ENCODE measurements at places on chromosomes 1 and 21.

DNA sequence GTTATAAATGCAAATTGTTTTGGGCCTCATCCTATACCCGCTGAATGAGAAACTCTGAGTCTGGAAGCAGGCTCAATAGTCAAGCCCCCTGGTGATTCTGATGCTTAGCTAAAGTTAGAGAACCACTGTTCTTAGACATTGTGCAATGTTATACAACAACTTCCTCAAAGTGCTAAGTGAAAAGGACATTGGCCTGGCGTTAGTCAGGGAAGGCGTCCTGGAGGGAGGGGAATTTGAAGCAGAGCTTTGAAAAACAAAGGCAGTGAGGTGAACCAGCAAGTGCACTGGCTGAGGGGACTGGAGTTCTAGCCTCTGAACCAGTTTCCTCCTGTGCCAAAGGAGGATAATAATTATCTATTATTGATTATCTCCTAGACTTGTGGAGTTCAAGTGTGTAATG lies 5.1 kb downstream of the CD1D start:
- peak; percentile 87 for DNase-seq

DNA sequence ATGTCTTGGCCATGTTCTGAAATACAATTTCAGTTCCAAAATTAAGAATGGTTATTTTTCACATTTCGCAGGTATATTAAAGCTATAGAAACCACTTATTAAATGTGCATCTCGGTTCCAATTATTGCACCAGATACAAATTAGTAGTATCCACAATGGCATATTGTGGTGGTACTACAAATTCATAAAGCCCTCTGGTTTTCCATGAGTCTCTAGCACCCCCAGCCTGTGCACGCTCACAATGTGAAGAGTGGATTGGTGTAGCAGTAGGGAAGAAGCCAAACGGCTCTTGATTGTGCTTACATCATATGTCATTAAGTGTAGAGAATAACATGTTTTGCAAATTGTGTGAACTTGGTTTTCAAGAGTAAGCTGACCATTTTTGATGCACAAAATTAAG lies 1.9 kb upstream of the BRINP3 start:
- DNase-seq, result no peak

- DNase-seq, result no peak
Measured at GRCh38 chr1:230403442-230403841, 22.7 kb downstream of the PGBD5 start.

DNA sequence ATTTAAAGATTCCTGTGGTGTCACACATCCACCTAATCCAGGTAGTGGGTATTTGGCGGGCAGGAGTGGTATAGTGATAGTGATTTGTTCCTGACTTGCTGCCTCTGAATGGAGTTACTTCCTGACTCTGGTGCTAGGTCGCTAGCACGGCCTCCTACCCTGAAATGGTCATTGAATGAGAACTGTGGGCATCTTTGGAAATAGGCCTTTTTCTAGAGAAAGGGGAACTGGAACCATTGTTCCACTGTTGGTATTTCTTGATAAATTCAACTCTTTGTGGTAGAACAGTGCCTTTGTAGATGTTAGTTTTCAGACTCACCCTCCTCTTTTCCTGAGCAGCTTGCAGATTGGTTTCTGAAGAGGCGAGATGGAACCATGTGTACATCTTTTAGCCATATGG lies 1.5 kb downstream of the QSOX1 start:
- DNase-seq, result peak; percentile 55

DNA sequence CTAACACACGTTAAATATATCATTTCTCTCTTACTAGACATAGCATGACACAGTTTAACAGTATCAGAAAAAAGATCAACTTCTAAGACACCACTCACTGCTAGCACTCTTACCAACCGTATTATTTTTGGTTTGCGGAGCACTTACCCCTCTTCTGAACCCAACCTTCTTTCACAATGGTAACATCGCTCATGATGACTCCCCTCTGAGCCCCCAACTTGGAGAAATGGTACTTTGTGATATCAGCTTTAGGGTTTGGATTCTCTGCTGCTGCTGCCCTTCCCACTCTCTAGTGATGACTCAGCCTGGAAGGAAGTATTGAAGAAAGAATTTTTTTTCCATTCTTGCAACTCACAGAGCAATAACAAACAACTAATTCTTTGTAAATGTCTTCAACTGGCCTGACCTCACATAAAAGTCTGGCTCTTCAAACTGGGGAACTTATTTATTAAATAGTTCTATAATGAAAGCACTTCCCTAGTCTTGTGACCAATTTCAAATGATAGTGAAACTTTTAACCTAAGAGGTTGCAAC lies 7.0 kb downstream of the AKT3 start:
- peak; percentile 34 for DNase-seq

DNA sequence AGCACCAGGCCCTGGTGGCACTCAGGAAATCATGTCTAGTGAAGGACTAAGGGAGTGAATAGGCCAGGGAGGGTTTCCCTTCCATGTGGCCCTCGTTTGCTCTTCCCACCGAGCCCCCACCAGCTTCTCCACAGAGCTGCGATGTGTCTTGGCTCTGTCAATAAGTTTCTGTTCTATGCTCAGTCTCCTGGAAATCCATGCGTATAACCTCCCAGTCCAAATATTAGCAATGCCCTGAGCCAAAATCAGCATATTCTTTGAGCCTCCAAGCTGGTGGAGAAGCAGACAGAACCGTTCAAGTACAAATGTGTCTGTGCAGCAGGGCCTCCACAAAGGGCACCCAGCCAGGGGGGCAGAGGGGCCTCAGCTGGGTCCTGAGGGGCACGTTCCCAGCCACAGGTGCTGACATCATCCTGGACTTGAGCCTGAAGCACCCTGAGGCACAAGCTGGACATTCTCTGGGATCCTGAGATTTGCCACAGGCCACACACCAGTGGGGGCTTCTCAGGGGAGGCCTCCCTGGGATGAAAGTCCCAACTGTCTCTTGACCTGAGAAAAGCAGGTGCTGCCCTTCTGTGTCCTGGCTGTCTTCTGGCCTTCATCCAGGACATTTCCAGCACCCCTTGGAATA lies 350.5 kb upstream of the VAMP3 start:
- no peak for DNase-seq

DNA sequence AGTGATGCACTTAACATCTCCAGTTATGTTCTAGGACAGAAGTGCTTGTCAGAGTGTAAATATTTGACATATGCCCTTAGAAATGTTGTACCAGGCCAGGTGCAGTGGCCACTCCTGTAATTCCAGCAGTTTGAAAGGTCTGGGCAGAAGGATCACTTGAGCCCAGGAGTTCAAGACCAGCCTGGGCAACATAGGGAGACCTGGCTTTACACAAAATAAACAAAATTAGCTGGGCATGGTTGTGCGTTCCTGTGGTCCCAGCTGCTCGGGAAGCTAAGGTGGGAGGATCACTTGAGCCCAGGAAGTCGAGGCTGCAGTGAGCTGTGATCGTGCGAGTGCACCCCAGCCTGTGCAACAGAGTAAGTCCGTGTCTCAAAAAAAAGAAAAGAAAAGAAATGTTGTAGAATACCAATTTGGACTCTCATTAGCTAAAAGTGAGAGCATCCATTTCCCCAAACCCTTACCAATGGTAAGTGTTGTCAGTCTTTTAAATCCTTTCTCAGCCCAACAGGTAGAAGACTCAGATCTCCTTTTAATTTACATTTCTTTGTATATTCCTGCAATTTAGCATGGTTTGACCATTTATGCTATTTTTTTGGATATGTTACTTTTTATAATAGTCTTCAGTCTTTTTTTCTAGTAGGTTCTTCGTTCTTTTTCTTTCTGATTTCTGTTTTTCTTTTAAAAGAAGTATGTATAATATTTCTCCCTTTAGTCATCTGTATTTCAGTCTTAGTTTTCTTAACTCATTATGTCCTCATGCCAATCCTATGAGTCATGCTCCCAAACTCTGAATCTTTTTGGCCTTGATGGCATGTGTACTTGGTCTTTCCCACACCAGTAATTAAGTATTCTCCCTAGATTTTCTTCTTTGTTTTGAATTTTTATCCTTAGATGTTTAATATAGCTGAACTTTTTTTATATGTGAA lies 74.4 kb downstream of the CAMTA1 start:
- DNase-seq, result no peak

- DNase-seq, result no peak
Measured at GRCh38 chr1:36207339-36207738, 16.9 kb upstream of the THRAP3 start.

DNA sequence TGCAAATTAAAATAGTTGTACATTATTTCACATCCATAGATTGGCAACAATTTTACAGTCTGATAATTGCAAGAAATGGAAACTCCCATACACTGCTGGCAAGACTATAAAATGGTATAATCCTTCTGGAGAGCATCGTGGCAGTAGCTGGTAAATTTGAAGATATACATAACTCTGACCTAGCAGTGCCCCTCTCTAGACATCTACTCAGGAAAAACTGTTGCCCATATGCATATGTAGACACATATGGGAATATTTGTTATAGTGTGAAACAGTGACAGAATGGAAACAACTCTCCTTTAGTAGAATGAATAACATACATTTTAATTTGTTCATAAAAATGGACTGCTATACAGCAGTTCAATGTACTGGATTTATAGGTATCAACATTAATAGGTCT lies 177.2 kb downstream of the PHTF1 start:
- DNase-seq, result no peak

- DNase-seq, result no peak
Measured at GRCh38 chr1:39623053-39623452, 16.4 kb downstream of the HEYL start.

GRCh38 chr1:32893198-32894018 lies 7.1 kb downstream of the HPCA start:
- no peak for DNase-seq

GRCh38 chr21:46104104-46104503 lies 6.2 kb downstream of the COL6A2 start:
- no peak for DNase-seq

- no peak for DNase-seq
Measured at GRCh38 chr1:197466813-197467212, 198.8 kb downstream of the CRB1 start.

- no peak for DNase-seq
Measured at GRCh38 chr1:152546704-152547103, 19.9 kb downstream of the LCE3E start.

GRCh38 chr1:109298666-109299557 lies 7.9 kb downstream of the MYBPHL start:
- DNase-seq, result no peak

- DNase-seq, result no peak
Measured at GRCh38 chr1:197958438-197959305, 41.5 kb downstream of the LHX9 start.

GRCh38 chr1:159943278-159943640 lies 2.2 kb downstream of the IGSF9 start:
- DNase-seq, result no peak

GRCh38 chr1:41242342-41243078 lies 404 bp upstream of the SCMH1 start:
- DNase-seq, result no peak

GRCh38 chr21:34969423-34970166 lies 79.5 kb downstream of the RUNX1 start:
- no peak for DNase-seq

DNA sequence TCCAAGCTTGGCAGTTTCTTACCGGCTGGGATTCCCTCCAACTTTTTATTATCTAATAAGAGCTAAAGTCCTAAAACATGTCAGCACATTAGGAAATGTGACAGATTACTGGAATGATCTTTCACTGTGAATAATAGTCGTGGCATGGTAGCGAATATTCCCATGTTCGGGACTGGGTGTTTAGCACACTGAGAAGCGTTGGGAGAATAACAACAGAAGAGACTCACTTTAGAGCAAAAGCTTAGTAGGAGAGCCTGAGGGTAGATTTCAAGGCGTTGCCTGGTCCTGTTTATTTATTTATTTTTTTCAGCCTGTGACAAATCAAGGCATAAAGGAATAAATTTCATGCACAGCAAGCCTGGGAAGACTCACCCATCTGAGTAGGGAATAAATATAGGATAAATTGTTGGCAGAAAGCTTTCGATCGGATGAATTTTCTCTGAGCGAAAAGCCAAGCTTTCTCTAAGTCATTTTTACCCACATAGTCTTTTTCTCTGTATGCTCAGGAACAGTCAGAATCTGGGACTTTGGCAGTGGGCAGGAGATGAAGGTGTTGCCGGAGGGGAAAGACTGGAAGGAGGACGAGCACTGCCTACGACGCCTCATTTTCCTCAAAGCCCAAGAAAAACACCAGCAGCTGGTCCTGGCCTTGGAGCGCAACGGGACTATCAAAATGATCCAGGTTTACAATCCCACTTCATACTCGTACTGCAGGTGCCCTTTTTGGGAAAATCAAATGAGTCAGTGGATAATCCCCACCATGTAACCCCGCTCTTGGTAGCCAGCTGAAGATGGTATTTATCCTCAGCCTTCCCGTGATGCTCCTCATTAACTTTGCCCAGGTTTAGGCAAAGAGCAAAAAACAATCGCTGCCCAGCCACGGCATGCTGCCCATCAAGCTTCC lies 97.2 kb downstream of the WDR64 start:
- no peak for DNase-seq

GRCh38 chr1:111242805-111243523 lies 15.5 kb downstream of the CHI3L2 start:
- DNase-seq, result no peak

GRCh38 chr1:117534995-117535467 lies 70.8 kb upstream of the TENT5C start:
- DNase-seq, result no peak

Measured in SIG-M5 (cell line).